HT-29 (cell line): ENCODE measurements at places on chromosomes 11 and 22.

DNA sequence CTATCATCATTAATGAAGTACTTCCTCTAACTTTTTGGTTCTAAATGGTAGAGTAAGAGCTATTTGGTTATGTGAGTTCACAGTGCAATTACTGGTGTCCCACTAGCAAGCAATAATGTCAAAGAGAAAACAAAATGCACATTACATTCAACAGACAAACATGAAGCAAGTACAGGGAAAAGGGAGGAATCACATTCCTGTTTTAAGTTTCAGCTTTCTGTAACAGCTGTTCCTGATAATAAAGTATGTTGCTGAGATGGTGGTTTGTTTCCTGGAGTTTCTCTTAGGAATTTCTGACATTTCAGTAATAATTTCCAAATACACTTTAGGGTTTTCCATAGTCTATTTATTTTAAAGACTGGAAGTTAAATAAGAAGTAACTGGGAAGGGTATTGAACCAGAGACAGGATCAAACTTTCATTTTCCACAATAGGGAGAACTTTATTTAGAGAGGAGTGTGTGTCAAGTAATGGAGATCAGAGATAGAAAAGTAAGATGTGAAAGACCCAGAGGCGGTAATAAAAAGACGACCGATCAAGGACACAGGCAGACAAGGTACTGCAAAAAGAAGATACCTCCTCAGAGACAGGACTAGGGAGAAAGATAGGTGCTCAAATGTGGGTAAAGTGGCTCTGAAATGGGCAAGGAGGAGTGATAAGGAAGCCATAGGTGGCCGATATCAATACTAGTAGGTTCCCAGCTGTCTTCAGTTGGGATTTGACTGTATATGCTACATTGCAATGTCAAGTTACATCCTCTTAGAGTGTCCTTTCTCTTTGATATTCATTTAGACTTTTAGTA lies 20.8 kb upstream of the CLNS1A start:
- no peak for DNase-seq

- no peak for DNase-seq
Measured at GRCh38 chr22:37819105-37819433, 4.1 kb upstream of the GALR3 start.

- peak; percentile 40 for DNase-seq
Measured at GRCh38 chr11:101470881-101471520, 112.8 kb downstream of the TRPC6 start.

DNA sequence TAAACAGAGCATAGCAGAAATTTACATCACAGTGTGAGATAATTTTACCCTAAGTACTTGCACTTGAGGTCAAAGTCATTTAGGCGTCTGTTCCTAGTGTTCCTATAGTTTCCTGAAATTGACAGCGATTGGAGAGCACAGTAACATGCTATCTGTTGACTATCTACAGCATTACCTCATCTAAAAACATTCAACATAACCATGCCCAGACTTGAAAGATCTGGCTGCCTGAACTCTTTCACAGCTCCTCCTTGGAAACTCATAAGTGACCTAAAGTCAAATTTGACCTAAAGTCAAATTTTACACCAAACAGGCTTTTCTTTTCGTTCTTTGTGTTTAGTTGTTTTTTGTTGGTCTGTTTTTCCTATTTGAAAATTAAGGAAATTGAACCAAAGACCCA lies 233.8 kb upstream of the UBASH3B start:
- no peak for DNase-seq

- DNase-seq: no peak
Measured at GRCh38 chr11:125944350-125945010, 1.4 kb upstream of the VSIG10L2 start.

DNA sequence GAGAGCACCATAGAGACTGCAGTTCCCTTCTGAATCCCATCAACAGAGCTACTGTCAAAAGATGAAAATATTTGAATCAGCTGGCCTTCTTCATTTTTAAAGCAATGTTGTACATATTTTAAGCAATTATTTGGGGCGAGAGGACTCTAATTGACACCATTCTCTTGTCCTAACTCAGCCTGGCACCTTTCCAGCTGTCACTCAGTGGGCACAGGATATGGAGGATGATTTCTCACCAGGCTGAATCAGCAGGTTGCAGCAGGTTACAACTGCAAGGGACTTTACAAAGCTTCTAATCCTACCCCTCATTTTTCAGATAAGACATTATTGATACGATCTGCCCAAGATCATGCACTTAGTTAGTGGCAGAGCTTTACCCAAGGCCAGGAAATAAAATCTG lies 11.9 kb upstream of the WT1 start:
- no peak for DNase-seq

DNA sequence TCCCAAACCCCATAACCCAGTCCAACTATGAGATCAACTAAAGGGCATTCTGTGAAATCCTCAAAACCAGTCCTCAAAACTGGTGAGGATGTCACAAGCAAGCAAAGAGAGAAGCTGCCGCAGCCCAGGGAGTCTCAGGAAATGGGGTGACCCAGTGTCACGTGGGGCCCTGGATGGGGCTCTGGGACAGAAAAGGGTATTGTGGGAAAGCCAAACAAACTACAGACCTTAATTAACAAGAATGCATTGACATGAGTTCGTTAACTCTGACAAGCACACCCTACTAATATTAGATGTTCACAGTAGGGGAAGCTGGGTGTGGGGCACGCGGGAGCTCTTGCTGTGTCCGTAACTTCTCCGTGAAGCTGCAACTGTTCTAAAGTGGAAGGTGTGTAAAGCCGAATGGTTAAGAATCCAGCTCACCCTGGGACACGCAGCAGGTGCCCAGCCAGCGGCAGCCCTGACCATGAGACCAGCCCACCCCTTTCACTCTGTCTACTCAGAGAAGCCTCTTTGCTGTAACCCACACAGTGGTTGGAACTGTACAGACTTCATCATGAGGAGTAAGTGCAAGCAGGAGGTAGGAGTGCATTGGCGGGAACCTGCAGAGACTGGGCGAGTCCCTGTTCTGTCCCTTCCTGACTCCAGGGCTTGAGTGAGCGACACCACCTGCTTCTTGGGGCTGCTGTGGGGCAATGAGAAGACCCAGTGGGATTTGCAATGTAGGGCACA lies 17.9 kb downstream of the LINC01488 start:
- no peak for DNase-seq
